Stimulated activated naive CD8-positive, alpha-beta T cell treated with anti-CD3 and anti-CD28 coated beads, Interleukin-15, Interleukin-2, amounts not matched to agents 100 U/mL and 50 U/mL, for 24 hours (primary cell): ENCODE measurements at places on chromosomes 13 and 19.

GRCh38 chr19:47296036-47296435 is 13.6 kb upstream of the C5AR1 start:
- DNase-seq: peak; percentile 84

- DNase-seq: no peak
These were observed 24.7 kb downstream of the SUCLA2 start for GRCh38 chr13:47976325-47976724.

DNA sequence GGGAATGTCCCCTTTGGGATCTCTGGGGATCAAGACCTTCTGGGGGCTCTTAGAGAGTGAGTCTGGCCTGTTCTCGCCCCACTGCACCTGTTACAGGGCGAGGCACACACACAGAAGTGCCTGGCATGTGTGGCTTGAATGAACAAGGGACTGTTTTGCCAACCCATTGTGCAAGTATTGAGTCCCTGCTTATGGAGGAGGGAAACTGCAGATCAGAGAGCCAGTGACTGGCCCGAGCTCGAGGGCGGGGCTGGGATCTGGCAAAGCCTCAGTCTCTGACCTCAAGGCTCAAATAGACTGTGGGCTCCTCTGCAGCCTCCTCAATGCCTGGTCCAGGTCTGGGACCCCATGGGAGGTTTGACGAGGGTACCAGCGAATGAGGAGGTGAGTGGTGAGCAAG is 5.5 kb downstream of the RAVER1 start:
- DNase-seq: no peak

- peak; percentile 5 for DNase-seq
These were observed at the start of gene CLDN10 for GRCh38 chr13:95552539-95553441. TSS of gene CLDN10 (plus strand) at chr13:95552720. CDS start at chr13:95552754, 34 bp downstream.

DNA sequence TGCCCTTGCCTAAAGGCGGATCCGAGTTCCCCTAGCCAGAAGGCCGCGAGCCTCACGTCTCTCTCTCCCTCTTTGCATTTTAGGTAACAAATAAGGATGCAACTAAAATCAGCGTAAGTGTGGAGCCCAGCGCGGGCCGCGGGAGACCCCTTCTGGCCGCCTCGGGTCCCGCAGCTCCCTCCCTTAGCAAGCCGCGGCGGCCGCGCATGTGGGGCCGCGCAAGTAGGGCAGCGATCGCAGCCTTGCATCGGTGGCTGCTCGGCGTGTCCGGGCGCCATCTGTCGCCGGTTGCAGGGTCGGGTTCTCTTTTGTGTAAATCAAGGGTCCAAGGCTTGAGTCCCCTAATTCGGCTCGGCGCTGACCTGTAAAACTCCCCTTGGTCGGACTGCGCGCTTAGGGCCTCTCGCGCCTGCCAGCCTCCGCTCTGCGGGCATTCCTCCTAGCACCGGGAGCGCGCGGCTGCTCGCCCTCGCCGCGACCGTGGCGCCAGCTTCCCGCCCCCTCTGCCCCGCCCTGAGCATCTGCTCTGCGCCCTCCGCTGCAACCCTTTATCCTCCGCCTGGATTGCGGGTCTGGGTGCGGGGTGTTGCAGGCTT is 2.7 kb downstream of the VSTM2B start:
- peak; percentile 82 for DNase-seq

- no peak for DNase-seq
These were observed 35.3 kb upstream of the MYO16 start for GRCh38 chr13:108594153-108594552.

- DNase-seq: no peak
These were observed 163.7 kb upstream of the KL start for GRCh38 chr13:32852526-32852925.

DNA sequence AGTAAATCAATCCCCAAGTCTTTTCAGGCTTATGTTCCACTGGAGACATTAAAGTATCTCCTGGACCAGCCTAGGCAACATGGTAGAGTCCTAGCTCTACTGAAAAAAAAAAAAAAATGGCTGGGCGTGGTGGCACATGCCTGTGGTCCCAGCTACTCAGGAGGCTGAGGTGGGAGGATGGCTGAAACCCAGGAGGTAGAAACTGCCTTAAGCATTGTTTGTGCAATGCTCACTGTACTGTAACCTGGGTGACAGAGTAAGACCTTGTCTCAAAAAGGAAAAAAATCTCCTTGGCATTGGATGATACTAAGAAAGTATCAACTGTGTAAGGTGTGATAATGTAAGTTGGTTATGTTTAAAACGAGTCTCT is 8.8 kb downstream of the KLK8 start:
- DNase-seq: no peak

DNA sequence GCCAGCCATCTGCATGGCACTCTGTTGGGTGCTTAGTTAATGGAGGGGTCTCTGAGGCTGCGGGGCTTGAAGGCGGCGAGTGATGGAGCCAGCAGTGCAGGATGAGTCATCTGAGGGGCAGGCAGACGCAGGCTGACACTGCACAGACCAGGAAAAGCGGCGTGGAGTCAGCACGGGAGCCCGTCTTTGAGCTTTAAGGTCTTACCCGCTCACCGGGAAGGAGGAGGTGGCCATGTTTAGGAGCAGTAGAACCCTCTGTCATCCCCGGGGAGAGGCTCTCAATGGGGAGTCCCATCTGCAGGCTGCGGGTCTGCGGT is 13.1 kb downstream of the NAXD start:
- DNase-seq: no peak

GRCh38 chr19:16514383-16515019 is 18.3 kb downstream of the C19orf44 start:
- DNase-seq: no peak

DNA sequence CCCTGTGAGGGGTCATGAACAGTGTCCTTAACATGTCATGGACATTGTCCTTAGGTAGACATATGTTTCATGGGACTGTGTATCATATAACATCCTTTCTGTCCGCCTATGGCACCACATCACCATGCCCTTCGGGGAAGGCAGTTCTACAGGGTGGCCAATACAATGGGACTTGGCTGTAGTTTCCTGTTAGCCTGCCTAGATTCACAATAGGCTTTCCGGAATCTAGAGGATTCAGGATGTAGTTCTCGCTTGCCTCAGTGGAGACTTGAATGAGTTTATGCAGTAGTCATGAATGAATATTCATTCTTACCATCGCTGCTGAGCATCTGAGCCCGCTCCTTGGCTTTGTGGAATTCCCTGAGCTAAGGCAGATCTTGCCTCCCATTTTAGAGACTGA is 100.5 kb downstream of the DNAJC15 start:
- no peak for DNase-seq

GRCh38 chr19:3604987-3605343 is 1.7 kb downstream of the TBXA2R start:
- peak; percentile 63 for DNase-seq

DNA sequence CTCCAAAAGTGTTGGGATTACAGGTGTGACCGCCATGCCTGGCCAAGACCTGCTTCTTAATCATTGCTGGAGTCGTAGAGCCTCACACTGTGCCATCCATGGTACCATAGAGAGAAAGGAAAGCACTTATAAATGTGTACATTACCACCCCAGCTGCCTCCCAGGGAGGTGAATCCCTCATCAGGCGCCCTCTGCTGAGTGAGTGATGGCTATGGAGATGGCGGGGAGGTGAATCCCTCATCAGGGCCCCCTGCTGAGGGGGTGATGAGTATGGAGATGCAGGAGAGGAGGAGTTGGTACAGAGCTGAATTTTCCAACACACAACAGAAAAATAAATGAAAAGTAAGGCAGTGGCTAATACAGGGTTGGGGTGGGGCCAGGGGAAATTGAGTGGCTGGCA is 263.4 kb downstream of the UQCRFS1 start:
- DNase-seq: no peak

- DNase-seq: no peak
These were observed 11.5 kb downstream of the CCDC70 start for GRCh38 chr13:51873117-51873798.

GRCh38 chr13:24892829-24893228 is 128.9 kb downstream of the RNF17 start:
- no peak for DNase-seq

- peak; percentile 61 for DNase-seq
These were observed 552 bp downstream of the KPNA3 start for GRCh38 chr13:49791711-49792549.

- no peak for DNase-seq
These were observed 17.3 kb upstream of the GDF15 start for GRCh38 chr19:18368504-18369222.

DNA sequence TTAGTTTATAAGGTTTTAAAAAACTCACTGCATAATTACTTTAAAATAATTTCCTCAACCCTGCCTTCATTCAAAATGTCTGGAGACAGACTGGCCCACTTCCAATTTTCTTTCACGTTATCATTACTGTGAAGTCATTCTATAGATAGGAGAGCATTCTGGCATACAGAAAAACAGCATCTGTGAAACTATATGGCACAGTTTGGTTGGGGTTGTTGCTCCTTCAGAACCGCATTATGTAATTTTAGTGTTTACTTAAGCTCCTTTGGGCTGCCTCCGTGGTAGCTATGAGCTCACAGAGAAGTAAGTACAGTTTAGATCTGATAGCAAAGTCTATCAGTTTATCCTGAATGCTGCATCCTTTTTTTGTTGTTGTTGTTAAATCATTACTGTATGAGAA is 104.3 kb downstream of the KCNRG start:
- no peak for DNase-seq

- DNase-seq: no peak
These were observed 7.2 kb downstream of the ACTN4 start for GRCh38 chr19:38654628-38655055.

GRCh38 chr19:310781-311496 is 19.7 kb upstream of the PLPP2 start:
- DNase-seq: no peak

DNA sequence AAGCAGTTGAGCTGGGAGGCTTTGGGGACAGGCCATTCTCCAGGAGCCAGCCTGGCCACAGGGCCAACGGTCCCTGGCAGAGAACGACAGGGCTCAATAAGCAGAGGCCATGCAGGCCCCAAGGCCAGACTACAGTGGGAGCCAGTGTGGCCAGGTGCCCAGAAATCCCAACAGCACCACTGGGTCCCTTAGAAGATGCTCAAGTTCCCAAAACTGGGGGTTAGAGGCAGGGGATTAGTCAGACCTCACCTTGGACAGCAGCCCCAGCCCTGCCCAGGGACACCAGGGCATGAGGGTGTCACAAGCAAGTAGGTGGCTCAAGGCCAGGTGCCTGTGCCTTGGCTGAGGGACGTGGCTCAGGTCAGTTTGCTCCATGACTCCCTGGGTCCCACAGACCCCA is 12.8 kb downstream of the SCGB2B2 start:
- no peak for DNase-seq

DNA sequence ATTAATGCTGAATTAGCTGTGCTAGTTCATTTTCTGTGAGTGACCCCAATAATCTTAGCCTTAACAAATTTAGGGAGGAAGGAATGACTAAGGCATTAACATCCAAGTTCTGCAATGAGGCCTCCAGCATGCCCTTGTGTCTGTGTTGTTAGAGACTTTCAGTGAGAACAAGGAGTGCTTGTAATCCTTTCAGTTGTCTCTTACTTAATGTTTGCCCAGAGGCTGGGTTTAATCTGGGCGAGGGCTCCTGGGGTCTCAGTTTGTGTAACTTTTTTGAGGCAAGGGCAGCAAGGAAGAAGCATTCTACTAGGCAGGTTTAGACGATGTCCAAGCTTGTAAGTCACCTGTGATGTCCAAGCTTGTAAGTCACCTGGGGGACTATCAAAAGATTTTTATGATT is 24.3 kb downstream of the CCNA1 start:
- DNase-seq: no peak

- DNase-seq: peak; percentile 33
These were observed 6.5 kb downstream of the NKPD1 start for GRCh38 chr19:45154064-45154827.

DNA sequence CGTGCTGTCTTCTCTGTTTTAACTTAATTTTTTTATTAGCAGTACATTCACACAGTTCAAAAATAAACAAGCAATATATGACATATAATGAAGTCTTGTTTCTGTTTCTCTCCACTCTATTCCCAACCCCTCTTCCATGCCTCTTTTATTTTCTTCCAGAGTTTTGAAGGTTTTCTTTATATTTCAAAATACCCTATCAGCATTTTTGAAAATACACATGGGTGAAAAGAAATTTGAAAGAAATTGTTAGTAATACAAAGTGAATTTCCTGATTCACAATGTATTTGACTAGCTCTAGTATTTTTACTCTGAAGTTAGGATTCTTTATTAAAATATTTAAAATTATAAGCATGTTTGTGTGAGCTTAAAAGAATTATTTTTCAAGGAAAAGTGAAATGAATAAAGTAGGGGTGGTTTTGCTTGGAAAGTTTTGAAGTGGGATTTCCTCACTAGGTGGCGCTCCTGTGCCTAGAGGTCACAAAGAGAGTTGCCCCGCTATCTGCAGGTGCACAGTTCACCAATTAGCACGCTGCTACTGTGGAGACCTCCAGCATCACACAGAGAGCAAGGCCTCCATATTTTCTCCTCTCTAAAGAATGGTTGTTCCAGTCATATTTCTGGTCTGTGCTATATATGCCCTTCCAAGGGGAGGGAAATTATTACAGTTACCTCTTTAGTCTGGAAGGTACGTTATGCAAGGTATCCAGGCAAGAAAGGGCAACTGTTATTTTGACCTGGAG is 37.6 kb downstream of the SOX21 start:
- DNase-seq: peak; percentile 71

GRCh38 chr19:12956446-12957388 is at the start of gene GADD45GIP1:
TSS of gene GADD45GIP1 (minus strand) at chr19:12957223. CDS start at chr19:12957212, 11 bp downstream.
- peak; percentile 90 for DNase-seq

GRCh38 chr19:36418287-36419001 is at the start of gene ZFP82:
TSS of gene ZFP82 (minus strand) at chr19:36418644. CDS start at chr19:36409789, 8,855 bp downstream.
- DNase-seq: peak; percentile 83

DNA sequence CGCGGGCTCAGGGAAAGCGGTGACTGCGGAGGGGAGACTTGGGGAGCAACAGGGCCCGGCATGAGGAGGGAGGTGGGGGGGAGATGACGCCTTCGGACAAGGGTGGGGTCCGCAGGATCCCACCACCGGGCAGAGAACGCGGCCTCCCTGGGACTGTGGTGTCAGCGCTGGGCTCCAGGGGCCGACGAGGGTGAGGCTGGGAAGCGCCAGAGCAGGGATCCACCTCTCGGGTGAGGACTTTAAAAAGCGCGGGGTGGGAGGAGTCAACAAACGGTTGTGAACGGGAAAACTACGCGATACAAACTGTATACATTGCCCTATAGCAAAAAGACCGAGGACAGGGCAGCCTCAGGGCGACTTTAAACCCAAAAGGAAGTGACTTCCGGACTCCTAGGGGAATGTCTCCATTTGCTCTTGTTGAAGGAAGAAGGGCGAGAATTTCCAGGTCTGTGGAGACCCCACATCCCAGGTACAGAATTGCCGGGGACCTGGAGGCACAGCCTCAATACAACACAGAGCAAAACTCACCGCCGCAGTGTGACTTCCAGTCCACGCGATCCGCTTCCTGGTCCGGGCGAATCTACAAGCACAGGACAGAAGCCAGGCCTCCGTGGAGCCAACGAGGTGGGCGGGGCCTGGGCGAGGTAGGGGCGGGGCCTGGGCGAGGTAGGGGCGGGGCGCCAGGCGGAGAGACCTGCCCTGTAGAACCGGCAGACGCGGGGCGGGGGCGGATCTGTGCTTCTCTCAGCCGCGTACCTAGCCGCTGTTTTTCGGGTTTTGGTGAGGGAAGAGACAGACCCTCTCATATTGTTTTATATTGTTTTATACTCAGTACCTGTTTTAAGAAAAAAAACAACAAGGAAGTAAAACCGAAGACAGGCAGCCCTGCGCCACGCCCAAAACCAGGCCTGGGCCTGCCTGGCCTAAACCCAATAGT is at the start of gene ZNF888:
TSS of gene ZNF888 (minus strand) at position 588 of the 937 bp plus-strand sequence. CDS start 5,555 bp downstream, outside the sequence.
- DNase-seq: peak; percentile 87

GRCh38 chr13:60491531-60491930 is 94.5 kb downstream of the TDRD3 start:
- no peak for DNase-seq

GRCh38 chr13:39411511-39411910 is 191.5 kb downstream of the LHFPL6 start:
- DNase-seq: no peak

GRCh38 chr13:100339411-100339940 is 249.1 kb downstream of the GGACT start:
- no peak for DNase-seq

- no peak for DNase-seq
These were observed 62.0 kb upstream of the EDNRB start for GRCh38 chr13:77980592-77980991.
